ENCODE measurements at places on chromosomes 3 and 15.

- peak; percentile 79 for DNase-seq
Measured at GRCh38 chr15:65824941-65825544, 33.0 kb upstream of the DENND4A start.

DNA sequence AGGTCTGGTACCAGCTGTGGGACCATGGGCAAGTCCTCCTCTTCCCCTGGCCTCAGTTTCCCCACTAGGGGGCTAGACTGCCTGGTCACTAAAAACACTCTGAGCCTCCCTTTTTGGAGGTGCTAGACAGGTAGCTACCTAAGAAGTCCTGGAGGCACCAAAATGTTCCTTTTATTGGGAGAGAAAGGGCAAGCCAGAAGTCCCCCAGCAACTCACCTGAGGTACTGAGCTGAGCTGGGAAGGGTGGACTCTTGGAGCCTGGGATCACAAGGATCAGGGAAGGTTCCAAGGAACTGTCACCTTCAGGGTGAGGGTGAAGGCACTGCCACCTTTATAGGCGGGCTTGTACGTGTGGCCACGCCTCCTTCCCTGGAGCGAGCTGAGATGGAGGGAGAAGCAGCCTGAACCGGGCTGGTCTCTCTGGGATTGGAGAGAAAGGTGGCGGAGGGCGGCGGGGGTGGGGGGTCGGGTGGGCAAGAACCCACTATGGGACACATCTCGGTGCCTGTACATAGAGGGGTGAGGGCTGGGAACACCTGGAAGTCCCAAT, at the start of gene CYP1A1:
Gene CYP1A1, minus strand, starts transcription at position 304 of the 550 bp plus-strand sequence. CDS start 2,431 bp downstream, outside the sequence.
- no peak for DNase-seq

- DNase-seq: no peak
Measured at GRCh38 chr15:42736178-42736792, 643 bp downstream of the CDAN1 start.

DNA sequence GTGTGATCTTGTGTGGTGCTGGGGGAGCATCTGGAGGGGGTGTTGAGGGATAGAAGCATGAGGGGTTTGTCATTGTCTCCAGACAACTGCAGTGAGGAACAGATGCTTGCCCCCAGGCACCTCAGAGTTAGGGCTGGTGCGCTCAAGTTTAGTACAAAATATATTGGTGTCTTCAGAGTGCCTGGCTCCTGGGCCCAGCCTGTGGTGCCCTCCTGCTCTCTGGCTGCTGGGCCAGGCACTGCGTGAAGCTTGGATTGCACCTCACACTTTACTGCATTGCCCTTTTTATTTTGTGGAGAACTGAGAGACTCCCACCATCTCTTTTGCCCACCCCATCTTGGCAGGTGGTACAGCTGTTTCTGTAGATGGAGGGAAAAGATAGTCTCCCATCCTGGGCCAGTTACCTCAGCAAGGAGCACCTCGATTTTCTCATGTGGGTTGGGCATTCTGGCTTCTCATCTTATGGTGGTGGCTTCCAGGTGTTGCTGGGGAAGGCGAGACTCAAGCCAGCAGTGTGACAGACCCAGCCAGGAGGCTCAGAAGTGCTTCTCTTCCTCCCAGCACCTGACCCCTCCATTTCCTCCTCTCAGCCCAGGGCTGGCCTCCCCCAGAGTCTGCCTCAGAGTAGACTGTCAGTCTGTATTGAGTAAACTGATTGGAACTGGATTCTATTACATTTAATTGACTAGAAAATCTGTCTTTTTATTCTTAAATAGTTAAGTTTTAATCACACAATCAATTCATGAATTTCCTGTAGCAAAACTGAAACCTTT, 140.5 kb downstream of the DNAJB8 start:
- no peak for DNase-seq

DNA sequence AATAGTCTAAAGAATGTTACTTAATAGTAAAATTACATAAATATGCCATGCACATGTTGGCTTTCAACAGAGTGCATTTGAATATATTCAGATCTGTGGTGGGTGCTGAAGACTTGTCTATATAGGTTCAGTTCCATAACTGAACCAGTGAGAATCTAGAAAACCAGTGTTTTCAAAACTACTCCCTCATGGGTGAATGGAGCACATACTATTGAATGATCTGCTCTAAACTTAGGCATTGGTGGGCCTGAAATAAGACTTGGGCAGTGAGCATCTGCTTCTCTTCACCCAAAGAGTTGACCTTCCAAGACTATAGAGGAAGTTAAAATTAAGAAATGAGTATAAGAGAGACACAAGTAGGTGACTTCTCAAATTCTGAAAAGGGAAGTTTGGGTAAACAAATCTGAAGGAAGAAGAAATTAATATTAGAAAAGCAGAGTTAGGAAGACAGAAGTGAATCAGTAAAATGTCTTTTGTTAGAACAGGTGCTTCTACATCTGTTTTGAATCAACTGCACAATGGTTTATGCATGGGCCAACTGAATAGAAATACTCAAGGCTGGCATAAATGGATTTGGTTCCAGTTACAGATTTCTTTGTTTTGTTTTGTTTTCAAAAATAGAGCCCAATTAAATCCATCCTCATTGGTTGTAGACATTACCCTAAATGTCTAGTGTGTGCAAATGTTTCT, 19.3 kb downstream of the ALCAM start:
- no peak for DNase-seq

DNA sequence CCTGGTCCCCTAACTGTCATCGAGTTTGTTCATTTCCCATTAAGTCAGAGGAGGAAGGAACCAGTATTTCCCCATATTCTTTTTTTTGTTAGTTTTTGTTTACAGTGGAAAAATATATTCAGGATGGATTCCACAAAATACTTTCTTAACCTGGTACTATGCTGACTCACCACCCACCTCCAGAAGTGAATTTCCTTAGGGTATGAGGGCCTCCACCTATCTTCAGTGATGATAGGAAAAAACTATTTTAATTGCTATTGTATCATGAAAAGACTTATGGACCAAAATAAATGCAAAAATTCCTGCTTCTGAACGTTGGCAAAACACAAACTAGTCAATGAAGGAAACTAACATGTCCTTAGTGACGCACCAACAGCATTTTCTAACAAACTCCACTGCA, 64.2 kb upstream of the FOXP1 start:
- no peak for DNase-seq

- peak; percentile 39 for DNase-seq
Measured at GRCh38 chr3:100517276-100517675, 24.9 kb downstream of the TMEM45A start.

GRCh38 chr3:124764746-124765145, 34.5 kb downstream of the UMPS start:
- DNase-seq: no peak

DNA sequence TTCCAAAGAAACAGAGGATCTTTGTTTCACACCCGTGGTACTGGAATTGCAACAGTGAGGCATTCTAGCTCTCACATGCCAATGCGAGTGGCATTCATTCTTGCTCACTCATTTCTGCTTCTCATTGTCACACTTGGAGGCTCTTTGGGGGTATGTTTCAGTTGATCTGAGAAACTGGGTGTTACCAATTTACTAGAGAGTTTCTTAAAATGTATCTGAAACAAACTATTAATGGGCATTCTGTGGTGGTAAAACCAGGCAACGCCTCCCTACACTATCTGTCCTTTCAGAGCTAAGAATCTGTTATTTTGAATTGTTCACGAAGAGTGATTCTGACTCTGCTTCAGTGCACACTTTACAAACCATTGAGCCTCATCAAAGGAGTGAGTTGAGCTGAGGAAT, 140.6 kb upstream of the BHLHE40 start:
- no peak for DNase-seq

DNA sequence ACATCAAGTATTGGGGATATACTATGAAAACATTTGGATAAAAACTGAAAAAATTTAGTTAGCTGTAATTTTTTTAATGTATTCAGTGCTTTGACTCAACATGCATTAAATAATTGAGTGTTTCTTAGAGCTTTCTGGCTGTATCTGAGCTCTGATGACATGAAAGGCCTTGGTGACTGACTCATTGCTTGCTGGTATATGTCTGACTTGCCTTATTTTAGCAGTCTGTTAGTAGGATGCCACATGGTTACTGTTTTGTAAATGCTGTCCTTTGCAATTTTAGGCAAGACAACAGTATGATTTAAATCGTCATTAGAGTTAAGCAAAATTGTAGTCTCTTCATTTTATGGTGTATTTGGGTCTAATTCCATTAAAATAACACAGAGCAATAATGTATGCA, 199.2 kb downstream of the GHSR start:
- DNase-seq: peak; percentile 53

DNA sequence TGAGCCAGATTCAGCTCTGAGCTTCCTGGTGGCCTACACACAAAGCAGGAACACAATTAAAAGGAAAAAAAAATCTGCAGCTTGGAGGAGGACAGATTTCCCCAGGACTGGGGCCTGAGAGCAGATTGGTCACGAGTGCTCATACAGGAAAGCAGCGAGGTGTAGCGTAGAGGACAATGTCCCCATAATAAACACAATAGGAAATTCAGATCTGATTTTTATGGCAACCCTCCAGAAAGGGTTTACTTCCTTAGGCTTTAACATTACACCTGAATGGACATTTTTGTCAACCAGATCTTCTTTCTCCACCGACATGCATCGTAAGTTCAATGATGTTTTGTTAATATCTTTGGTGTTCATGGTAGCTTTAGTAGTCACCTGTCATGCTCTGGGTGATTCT, 23.3 kb downstream of the SLC6A20 start:
- DNase-seq: no peak

GRCh38 chr3:179768080-179768479, 115.2 kb downstream of the USP13 start:
- peak; percentile 70 for DNase-seq

GRCh38 chr15:91142106-91142744, 42.2 kb downstream of the SV2B start:
- no peak for DNase-seq

GRCh38 chr15:44033894-44034293, 161.2 kb downstream of the FRMD5 start:
- DNase-seq: peak; percentile 79

DNA sequence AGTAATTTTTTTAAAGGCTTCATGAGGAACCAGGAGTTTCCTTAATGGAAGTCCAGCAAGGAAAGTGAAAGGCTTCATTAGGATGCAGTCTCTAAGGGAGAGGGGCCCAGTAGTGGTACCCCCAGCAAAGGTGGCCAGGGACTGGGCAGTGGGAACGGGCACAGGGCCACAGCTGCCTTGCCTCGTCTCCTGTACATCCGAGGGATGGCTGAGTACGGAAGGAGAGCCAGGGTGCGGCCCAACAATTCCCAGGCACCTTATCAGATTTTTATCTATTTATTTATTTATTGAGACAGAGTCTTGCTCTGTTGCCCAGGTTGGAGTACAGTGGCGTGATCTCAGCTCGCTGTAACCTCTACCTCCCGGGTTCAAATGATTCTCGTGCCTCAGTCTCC, 14.5 kb downstream of the SEMA3G start:
- DNase-seq: no peak

- DNase-seq: no peak
Measured at GRCh38 chr15:84727429-84727828, 11.5 kb upstream of the SEC11A start.

- DNase-seq: no peak
Measured at GRCh38 chr3:16512435-16513140, 911 bp downstream of the RFTN1 start.

- DNase-seq: peak; percentile 83
Measured at GRCh38 chr3:73493543-73494308, 131.0 kb downstream of the PDZRN3 start.

DNA sequence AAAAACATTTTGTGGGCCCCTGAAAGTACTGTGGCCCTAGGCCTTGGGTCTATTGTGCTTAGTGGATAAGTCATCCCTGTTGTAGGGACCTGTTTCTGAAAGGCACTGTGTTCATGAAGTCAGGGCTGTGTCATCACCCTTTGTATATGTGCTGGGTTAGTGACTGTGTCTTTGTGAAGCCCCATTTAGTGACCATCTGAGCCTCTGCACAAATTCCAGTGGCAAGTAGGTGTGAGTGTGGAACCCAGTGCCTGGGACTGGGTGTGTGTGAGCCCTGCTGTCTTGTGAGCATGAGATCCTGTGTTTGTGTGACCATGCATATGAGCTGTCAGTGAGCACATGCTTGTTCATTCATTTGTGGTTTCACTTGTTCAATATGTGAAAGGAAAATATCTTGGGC, 1.2 kb upstream of the HYAL1 start:
- no peak for DNase-seq

DNA sequence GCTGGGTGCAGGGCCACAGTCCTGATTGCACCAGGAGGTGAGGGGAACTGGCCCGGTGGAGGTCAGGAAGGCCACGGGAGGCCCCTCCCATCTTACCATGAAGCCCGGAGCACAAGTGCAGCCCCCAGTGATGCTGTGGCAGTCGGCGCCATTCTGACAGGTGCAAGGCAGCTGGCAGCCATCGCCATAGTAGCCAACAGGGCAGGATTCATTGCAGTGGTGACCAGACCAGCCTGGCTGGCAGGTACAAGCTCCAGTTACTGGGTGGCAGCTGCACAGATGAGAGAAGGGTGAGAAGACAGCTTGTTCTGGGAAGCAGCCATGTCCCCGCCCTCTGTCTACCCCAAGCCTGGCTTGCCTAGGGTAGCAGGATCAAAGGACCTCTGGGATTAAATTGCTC, 88.2 kb downstream of the RAB11A start:
- DNase-seq: no peak

DNA sequence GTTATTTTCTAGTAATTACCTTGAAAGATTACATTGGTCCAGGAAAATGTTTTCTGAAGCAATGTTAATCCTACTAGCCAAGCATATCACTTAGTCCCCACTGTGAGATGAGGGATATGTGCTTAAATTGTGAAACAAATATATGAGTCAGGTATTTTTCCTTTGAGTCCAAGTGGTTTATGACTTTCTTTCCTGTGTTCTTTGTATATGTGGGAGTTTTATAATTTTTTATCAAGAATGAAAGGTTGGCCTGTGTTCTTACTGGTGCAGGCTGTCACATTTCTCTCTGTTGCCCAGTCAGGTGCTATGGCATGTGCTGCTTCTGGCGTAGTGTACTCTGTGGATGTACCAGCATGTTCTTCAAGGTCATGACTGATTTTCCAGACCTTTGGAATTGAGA, 147.4 kb downstream of the CMSS1 start:
- DNase-seq: peak; percentile 49

- DNase-seq: peak; percentile 73
Measured at GRCh38 chr15:32715276-32715675, 2.5 kb upstream of the GREM1 start.

DNA sequence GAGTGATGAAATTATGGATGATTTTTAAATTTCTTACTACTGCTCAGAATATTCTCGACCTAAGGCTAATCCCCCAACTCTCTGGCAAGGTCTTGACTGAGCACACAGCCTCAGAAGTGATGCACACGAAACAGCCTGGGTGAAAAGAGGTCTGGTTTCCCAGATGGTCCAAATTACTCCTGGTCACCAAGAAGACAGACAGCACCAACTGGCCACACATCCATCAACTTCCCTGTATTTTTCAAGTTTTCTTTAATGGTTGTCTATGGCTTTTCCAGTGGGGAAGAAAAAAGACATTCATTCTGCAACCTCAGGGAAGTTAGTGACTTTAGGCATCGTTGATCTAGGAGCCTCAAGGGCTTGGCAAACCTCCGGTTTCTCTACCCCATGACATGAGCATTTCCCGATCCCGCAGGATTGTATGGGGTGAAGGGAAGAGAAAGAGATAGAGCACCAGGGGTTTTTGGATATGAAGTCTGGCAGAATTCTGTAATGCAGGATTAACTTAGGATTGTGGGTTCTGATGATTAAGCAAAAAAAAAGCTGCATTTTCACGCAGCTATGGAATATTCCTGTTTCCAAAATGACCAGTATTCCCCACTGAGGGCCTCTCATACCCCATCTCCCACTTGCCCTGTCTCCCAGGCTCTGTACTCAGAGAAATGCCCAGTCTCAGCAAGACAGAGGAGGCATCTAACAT, 62.2 kb downstream of the UMPS start:
- peak; percentile 59 for DNase-seq

Measured in AG10803 (cell line).